M059J (cell line): ENCODE measurements at places on chromosomes 12 and 14. TPM values are rescaled to one million over a fixed set of nuclear protein-coding genes. Genes with fewer than 3 reads are reported as not detected.

The SLCO1B1 gene
- total RNA-seq, result 0.12 and 0.27 TPM in 2 replicates

The MYRFL gene
- total RNA-seq, result not detected in 2 replicates

The CLEC14A gene
- 0.20 TPM in 1 of 2 replicates, not detected in the other for total RNA-seq

The CPNE8 gene
- total RNA-seq, result 9.8 and 11.6 TPM in 2 replicates

The PRR4 gene
- total RNA-seq, result not detected in 2 replicates

The PPP1R1A gene
- not detected in 2 replicates for total RNA-seq

The ADAM21 gene
- 0.05 and 0.49 TPM in 2 replicates for total RNA-seq

The TOMM20L gene
- not detected in 2 replicates for total RNA-seq

The MYF6 gene
- total RNA-seq, result not detected in 2 replicates

The CLMN gene
- total RNA-seq, result 0.71 and 2.8 TPM in 2 replicates

The PNMA1 gene
- 8.6 and 16.8 TPM in 2 replicates for total RNA-seq

The SENP1 gene
- 25.9 and 37.4 TPM in 2 replicates for total RNA-seq

DNA sequence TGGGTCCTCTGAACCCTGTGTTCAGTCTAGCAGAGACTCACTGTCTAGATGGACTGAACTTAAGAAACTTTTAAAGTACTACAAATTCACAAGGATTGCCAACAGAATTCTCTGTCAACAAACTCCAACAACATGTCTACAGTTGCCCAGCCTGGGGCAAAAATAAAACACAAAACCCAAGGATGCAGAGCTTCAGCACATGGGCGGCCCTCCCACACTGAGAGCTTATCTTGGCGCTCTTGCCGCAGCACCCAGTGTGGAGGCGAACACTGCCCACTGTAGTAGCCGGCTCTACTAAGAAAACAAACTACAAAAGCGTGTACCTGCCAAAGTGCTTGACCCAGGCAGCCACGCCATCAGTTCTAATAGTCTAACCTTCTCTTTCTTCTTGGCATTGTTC, 66.7 kb downstream of the PTPN21 start:
- no peak for DNase-seq

GRCh38 chr14:20743556-20743955, 2.1 kb upstream of the EDDM3A start:
- no peak for DNase-seq

DNA sequence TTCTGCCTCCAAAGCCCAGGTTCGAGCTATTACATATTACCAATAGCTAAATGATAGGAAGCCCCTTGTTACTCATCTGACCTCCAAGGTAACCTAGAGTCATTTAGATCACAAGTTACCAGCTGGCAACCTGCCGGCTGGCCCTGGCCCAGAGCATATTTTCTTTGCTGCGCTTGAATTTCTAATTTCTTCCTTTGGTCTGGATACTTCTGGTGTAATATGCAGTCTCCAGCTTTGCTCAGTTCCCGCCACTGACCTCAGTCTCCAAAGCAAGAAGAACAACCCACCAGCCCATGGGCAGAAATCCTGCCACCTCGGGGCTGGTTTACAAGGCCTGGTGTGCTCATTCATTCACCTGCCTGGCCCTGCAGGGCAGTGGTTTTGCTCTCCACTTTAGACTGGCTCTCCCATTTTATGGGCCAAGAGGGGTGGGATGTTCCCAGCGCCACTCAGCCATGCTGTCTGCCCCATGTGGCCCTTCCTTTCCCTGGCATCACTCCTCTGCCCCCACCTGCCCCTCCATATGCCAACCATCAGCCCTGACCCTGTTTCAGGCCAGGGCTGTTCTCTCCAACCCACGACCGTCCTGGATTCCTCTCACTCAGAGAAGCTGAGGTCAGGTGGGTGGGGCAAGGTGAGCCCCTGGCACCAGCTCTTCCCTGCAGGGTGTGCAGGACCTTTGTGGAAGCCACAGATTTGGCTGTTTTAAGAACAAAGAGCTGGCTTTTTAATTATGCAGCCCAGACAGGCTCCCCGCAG, 76.0 kb downstream of the PRIMA1 start:
- no peak for DNase-seq

DNA sequence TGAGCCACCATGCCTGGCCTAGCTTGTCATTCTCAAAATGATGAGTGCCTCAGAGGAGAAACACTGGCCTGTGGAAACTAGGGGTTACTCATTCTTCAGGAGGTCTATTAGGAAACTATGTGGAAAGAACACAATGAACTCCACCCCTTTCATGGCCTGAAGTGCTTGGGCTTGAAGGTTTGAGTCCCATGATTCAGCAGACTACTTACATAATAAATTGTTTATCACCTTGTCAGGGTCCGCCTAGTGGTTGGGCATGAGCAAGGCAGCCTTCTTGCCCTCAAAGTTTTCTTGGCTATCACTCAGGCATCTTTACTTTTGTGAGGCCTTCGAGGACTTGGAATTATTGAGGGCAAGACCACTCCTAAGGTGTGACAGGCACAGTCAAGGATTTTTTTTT, 251.2 kb downstream of the ACSS3 start:
- peak; percentile 9 for DNase-seq

DNA sequence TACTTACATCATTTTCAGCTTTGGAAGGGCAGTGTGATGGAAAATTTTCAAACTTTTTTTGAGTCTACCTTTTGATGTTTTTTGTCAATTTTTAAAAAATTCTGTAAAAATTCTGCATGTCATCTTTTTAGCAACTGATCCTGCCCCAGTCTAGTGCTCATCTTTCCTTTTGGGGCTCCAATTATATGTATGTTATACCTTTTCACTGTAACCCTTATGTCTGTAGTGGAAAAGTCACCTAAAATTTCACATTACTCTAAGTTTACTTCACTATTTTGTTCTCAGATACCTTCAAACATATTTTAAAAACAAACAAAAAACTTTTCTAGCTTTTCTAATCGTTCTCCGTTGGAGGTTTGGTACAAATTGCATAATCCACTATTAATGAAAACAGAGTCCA, 32.5 kb upstream of the MYRFL start:
- DNase-seq, result no peak

- DNase-seq, result peak; percentile 98
Observed at GRCh38 chr14:51547260-51547659, 104.5 kb upstream of the FRMD6 start.

DNA sequence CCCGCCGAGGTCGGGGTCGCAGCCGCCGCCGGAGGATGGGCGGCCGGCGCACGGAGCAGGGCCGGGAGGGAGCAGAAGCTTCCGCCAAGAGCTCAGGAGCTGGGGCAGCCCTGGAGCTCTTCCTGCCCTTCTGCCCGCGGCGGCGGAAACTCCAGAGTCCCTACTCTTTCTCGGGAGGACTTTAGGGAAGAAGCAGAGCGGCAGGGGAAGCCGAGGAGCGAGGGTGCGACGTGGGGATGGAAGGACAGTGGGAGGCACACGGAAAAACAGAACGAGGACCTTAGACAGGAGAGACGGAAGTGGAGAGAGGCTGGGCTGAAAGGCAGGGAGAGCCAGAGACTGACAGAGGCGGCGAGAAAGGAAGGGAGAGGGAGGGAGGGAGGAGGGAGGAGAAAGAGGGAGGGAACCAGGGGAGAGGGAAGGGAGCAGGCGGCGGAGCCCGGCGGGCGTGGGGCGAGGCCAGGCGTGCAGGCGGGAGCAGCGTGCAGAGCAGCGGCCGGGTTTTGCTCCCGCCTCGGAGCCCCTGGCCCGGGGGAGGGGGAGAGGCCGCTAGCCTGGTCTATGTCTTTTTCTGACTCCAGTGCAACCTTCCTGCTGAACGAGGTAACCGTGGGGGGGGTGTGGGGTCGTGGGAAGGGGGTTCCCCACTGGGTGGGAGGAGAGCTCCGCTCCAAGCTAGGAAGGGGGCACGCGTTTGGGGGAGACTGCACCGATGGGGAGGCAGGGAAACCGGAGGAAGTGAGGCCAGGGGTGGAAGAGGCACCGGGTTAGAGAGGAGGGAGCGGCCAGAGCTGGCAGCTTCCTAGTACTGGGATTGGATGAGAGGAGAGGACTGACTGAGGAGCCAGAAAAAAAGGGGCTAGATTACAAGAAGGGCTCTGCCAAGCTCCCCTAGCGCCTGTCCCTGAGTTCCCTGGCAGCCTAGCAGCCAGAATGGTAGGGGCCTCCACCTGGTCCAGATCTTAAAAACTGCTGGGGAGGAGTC, 2.9 kb upstream of the CACNB3 start:
- peak; percentile 82 for DNase-seq

DNA sequence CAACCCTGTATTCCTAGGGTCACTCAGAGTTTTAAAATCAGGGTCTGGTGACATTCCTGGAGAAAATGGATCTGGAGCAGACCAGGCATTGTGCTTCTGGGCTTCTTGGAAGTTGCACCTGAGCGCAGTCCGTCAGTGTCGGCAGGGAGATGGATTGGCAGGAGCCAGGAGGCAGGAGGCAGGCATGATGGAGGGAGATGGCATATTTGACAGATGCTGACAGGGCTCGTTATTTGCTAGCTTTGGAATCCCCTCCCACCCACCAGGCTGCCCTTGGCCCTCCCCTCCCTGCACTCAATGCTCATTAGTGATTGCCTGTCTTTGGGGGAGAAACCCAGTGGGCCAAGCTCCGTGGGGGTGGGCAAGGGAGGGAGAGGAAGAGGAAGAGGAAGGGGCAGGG, 4.7 kb downstream of the CISTR start:
- DNase-seq, result no peak

GRCh38 chr12:91922674-91923073, 223.0 kb downstream of the BTG1 start:
- DNase-seq, result no peak

- peak; percentile 29 for DNase-seq
Observed at GRCh38 chr12:124862768-124863415, 772 bp downstream of the SCARB1 start.

- no peak for DNase-seq
Observed at GRCh38 chr12:979349-979748, 11.7 kb upstream of the ERC1 start.

GRCh38 chr12:116628450-116628793, 69.2 kb downstream of the MAP1LC3B2 start:
- DNase-seq, result no peak

DNA sequence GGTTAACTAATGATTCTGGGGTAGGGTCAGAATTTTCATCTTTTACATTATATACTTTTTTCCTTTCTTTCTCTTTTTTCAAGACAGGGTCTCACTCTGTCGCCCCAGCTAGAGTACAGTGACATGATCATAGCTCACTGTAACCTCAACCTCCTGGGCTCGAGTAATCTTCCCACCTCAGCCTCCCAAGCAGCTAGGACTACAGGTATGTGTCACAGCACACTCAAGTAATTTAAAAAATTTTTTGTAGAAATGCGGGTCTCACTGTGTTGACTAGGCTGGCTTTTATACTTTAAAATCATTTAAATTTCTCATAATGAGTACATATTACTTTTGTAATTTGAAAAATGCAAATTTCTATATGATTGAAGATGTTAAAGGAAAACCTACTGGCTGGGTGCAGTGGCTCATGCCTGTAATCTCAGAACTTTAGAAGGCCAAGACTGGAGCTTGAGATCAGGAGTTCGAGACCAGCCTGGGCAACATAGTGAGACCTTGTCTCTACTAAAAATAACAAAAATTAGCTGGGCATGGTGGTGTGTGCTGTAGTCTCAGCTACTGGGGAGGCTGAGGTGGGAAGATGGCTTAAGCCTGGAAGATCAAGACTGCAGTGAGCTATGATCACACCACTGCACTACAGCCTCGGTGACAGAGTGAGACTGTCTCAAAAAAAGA, 25.7 kb downstream of the R3HDM2 start:
- DNase-seq, result no peak

DNA sequence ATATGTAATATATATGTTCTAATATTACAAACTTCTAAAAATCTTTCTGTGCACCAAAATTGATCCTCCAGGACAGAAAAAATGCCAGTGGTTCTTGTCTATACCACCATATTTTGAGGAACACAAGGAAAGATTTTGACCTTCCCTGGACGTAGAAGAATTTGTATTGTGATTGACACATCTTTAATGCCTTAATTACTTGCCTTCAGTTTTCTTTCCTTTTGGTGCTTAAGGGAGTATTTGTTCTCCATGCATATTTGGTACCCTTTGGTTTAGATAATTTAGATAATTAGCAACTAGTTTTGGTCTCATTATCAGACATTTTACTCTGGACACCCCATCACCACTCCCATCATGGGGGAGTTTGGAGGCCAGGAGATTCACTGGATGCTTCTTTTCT, 27.6 kb downstream of the TRAF3 start:
- DNase-seq, result no peak

GRCh38 chr14:105857826-105858675, 331.7 kb downstream of the TMEM121 start:
- no peak for DNase-seq

DNA sequence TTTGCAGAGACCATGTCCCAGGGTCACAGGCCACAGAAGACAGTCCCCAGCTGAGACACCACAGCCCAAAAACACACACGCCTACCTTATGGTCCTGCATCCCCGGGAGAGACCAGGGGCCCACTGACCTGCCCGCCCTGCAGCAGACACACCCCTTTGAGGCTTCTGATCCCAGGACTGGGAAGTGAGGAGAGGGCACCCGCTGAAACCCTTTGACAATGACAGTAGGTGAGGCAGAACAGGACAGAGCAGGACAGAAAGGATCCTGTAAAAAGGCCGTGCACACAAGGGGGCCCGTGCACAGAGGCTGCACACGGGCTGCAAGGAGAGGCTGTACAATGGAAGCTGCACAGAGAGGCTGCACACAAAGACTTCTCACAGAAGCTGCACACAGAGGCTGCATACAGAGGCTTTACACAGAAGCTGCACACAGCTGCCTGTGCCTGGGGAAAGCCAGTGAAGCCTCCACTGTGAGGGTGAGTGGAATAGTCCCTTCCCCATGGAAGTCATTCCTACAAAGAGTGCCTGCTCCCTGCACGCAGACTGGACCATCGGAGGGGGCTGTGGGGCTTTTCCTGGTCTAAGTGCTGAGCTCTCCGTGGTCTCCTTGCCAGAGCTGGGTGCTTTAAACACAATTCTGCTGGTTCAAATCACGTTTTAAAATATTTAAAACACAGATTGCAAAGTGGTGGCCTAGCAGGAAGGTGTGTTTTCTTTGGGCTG, 16.6 kb upstream of the SFSWAP start:
- DNase-seq, result no peak

DNA sequence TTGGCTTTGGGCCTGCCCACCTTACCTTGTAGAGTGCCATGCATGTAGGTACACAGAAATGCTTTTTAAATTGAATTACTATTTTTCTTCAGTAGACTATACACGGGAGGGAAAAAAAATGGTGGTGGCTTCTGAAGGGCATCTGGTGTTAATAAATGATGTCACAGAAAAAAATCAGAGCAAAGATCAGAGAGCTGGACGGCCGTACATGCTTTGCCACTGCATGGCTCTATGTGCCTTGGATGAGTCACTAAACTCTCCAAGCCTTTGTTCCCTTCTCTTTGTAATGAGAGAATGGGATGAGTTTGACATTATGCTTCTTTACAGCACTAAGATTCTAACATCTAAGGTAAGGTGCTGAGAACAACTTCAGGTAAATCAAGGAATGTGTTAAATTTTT, 376.4 kb upstream of the DDHD1 start:
- DNase-seq, result no peak

GRCh38 chr14:71175491-71175890, 268.2 kb downstream of the PCNX1 start:
- DNase-seq, result peak; percentile 12

DNA sequence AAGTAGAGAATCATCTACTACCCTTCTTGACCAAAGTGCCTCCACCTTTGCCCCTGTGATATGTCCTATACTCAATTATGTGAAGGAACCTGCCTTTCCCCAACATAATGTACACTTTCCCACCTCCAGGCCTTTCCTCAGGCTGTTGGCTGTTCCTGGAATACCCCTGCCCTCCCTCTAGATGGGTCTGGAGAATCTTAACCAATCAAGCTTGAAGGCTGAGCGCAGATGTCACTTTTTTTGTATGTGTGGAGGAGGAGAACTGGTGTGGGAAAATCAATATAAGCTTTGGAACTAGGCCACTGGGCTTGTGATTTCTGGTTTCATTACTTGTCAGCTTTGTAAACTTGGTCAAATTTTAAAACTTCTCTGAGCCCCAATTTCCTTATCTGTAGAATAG, 4.7 kb downstream of the BMAL2 start:
- no peak for DNase-seq
